Choroid plexus epithelial cell (primary cell): ENCODE measurements at places on chromosomes 6 and 20.
A peak's percentile ranks its signal among the peaks of the same experiment; 100 is the strongest.

DNA sequence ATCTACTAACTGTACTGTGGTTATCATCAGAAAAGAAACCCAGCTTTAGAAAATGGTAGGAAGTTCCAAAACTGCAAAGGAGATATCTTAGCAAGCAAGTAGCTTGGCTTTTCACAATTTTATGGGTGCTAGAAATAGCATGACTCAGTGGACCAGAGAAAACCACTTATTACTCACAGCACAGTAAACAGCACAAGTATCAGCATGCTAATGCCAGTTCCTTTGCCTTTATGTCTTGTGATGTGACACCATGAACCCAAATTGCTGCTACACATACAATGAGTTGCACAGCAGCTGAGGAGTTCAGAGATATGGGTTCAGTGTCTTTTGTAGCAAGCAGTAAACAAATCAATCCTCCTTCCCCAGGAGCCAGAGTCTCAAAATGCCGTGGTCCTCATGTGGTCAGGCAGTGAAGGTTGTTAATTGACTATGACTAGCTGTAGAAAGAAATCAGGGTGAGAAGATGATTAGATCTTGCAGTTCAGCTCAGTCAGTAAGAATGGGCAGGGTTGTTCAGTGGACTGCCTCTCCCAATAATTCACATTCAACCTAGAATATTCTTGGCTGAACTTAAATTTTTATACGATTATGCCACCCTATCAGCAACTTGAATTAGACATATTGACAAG is 73.3 kb downstream of the OPRM1 start:
- no peak for DNase-seq

DNA sequence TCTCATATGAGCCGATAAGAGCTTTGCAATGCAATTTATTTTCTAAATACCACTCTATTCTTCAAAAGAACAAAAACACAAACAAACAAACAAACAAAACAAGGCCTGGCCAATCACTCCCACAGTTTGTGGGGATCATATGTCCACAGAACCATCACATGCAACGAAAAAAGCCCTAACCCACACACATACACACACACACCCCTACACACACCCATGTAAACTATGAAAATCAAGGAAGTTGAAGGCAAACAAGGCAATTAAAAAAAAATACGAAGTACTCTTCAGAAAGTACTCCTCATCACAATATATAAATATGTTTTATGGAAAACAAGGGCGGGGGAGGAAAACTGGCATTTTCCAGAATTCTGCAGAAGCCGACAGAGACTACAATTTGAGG is 66.2 kb upstream of the PTGIS start:
- DNase-seq, result no peak

GRCh38 chr6:68967549-68968300 is 332.6 kb downstream of the ADGRB3 start:
- DNase-seq, result peak; percentile 65

DNA sequence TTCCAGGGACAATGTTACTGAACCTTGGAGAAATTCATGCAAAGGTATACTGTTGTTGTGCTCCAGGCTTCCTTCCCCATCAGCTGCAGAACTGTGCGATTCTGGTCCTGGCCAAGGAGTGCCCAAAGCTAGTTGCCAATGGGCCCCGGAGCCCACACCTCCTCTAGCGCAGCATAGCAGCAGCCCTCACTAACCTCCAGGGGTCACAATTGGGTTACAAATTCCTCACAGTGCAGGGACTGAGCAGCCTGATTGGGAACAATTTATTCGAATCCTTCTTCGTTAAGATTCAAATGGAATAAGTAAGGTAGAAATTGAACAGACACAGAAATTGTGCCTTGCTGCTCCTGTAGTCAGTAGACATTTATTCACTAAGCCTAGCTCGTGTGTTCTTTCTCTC is 284.9 kb downstream of the PRKN start:
- no peak for DNase-seq

DNA sequence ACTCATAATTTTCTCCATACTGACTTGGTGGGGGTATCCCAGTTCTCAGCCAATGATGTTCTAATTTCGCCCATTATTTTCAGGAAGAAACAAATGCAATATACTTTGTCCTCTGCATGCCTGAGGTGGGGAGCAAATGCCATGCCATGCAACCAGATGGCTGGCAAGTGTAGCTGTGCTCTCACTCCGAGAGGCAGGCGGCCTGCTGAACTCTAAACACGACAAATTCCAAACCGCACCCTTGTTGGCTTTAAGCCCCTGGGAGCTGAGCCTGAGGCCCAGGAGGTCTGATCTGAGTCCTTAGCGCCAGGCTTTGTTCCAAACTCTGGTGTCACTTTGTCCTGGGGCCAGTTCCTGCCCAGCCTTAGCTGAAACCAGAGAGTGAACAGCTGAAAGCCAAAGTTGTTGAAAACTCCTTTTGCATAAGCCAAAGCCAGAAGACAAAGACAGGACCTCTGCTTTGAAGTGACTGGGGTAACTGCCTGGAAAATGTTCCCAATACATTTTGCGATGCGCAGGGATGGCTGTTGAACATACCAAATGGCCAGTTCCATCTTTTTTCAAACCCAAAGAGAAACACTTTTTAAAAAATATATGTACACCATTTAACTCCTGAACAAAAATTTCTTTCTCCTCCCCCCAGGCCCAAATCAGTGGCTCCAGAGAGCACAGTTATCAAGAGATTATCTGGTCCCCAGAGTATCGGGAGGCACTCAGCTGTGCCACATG is 46.2 kb downstream of the TTI1 start:
- no peak for DNase-seq

DNA sequence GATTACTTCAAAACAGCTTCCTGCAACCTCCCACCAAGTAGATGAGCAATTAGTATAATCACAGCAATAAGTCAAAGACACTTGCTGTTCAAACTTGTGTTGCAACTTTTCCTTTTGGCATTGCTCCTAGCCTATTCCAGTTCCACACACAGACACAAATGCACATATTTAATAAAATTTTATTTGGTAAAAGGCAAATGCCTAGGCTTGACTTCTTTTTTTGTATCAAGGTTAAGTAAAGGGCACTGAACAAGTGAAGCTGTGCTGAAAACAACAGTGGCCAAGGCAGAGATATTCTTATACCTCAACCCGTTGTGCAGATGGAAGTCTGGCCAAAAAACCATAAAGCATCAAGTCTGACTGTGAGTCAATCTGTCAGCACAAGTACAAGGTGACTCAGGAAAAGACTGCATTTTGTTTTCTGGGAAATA is 708.4 kb upstream of the CITED2 start:
- peak; percentile 85 for DNase-seq

- DNase-seq, result no peak
These were observed 317.4 kb downstream of the SAMD5 start for GRCh38 chr6:147825848-147826247.

GRCh38 chr6:159677506-159678165 is 15.4 kb downstream of the SOD2 start:
- no peak for DNase-seq

GRCh38 chr6:130716466-130716865 is 110.7 kb upstream of the SMLR1 start:
- DNase-seq, result peak; percentile 15

DNA sequence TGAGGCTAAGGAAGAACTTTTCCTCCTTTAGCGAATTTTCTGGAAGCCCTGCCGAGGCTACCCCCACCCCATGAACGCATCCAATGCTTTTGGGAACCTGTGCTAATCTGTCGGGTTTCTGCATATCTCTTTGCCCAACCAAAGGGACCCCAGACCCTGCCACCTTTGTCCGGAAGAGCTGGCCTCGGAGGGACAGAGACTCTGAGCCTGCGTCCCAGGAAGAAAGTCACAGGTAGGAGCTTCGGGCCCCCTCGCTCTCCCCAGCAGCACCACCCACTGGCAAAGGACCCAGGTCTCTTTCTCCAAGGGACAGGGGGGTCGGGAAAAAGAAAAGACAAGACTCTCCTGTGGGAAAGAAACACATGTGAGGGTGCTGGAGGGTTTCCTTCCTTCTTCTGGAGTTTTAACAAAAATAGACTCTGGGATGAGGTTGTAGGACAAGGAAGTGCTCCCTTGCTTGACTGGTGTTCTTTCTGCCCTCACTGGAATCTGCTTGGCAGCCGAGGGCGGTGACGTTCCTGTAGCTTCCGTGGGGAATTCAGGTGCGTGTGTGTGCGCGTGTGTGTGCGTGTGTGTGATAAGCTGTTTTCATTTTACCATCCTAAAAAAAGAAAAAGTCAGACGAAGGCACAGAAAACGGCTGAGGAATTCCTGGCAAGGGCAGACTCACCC is 16.3 kb upstream of the FOXC1 start:
- no peak for DNase-seq

DNA sequence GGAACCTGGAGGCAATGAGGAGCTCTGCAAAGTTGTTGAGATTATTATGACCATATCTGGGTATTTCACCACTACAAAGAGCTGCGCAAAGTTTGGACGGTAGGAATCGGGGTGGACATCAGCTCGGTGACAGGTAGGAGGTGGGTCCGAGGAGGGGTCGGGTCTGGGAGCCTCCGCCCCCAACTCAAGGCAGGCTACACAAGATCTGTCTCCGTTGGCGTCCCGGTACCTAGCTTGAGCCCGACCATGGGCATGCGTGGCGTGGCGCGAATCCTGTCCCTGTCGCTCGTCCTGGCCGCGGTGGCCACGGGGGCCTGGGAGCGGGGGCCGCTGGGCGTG is 40.2 kb upstream of the ZNFX1 start:
- no peak for DNase-seq

DNA sequence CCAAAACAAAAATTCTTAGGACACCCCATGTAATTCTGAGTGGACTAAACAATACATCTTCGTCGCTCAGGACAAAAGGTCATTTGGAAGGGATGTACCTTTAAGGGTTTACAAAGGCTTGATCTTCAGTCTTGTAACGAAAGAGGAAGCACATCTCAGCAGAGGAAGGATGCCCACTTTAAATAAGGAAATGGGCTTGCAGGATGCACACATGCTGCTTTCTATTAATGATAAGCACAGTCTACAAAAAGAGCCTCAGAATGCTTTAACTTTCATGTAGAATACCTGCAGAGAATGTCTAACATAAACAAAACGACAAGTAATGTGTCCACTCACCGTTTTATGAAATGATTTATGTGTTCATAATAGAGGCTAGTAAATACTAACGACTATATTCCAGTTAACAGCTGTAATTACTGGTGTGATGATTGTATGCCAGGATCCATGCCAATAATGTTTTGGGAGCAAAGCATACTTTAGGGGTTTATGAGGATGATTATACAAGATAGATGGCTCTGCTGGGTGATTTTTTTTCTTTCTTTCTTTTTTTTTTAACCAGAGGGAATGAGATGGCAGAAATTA is 216.9 kb downstream of the GMDS start:
- DNase-seq, result no peak

GRCh38 chr6:128032042-128032441 is 131.2 kb upstream of the THEMIS start:
- DNase-seq, result no peak

GRCh38 chr6:6758915-6759654 is 170.6 kb downstream of the LY86 start:
- DNase-seq, result peak; percentile 80

DNA sequence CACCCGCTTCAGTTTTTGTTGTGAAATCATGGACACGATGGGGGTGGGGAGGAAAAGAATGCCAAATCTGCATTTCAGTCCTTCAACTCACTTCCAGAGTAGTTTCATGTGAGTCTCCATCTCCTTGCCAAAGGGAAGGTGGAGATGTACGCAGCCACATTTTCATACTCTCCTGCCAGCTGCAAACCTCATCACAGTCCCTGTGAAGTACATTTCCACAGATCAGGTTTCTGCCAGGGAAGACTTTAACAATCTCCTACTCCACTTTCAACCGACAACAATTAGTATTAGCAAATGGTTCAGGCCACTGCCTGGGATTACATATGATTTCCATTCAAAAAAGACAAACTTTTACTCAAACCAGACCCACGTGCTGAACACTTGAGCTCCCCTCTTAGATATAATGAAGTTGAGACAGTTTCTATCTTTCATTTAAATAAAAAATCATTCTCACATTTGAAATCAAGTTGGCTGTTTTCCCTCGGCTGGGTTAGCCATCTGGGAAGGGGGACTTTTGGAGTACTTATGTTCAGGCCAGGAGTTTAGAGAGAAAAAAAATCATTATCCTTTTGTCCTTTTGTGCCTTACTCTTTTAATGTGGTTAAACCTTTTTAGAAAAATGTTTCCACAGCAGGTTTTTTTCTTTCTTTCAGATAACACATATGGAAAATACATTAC is 51.0 kb upstream of the CEP162 start:
- DNase-seq, result peak; percentile 26

DNA sequence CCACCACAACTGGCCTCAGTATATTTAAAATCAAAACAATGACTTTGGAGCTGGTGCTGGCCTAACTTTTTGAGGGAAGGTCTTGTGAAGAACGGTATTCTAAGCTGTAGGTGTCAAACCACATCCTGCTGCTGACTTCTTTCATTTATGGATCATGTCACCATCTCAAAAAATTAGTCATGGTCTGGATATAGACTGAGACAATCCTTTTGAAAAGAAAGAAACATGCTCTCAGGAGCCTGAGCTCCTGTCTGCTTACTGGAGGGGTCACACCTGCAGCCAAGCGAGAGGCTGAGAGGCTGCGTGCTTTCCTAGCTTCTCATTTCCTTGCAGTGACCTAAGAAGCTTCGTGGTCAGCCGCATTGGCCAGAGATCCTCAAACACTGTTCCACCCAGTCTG is 55.2 kb downstream of the TIAM2 start:
- peak; percentile 67 for DNase-seq

- DNase-seq, result no peak
These were observed 114.2 kb upstream of the PTPN1 start for GRCh38 chr20:50395914-50396488.

- no peak for DNase-seq
These were observed 122.0 kb upstream of the STMND1 start for GRCh38 chr6:16979677-16980370.

DNA sequence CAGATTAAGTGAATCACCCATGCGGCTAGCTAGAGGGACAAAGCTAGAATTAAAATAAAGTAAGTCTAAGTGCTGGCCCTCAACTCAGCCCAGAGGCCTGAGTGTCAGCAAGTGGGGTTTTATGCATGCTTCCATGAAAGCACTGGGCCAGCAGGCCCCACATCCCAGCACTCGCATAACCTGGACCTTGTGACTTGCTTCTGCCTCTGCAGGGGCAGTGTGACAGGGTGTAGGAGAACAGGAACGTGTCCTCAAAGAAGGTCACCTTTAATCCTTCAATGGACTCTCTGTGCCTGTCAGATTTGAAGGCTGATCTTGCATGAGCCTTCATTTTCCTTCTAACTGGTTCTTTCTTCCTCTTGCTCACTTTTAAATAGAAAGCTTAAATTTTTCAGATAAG is 183.4 kb downstream of the ALDH8A1 start:
- DNase-seq, result no peak

GRCh38 chr20:35302421-35303335 is 10.5 kb upstream of the FAM83C start:
- peak; percentile 40 for DNase-seq

GRCh38 chr6:87283461-87283860 is 38.9 kb upstream of the SMIM8 start:
- no peak for DNase-seq

GRCh38 chr6:21707524-21708319 is 114.2 kb downstream of the SOX4 start:
- DNase-seq, result no peak
